ENCODE measurements at places on chromosomes 12 and 14. TPM values are rescaled to one million over a fixed set of nuclear protein-coding genes. Genes with fewer than 3 reads are reported as not detected.

- DNase-seq: no peak
- no peak overlapping the region for H3K27ac ChIP-seq
- peaks cover 19% of the 10 kb centered on the region for H3K27me3 ChIP-seq
- no peak overlapping the region for H3K4me3 ChIP-seq
Measured at GRCh38 chr14:54653712-54654469, 87.0 kb downstream of the SAMD4A start.

DNA sequence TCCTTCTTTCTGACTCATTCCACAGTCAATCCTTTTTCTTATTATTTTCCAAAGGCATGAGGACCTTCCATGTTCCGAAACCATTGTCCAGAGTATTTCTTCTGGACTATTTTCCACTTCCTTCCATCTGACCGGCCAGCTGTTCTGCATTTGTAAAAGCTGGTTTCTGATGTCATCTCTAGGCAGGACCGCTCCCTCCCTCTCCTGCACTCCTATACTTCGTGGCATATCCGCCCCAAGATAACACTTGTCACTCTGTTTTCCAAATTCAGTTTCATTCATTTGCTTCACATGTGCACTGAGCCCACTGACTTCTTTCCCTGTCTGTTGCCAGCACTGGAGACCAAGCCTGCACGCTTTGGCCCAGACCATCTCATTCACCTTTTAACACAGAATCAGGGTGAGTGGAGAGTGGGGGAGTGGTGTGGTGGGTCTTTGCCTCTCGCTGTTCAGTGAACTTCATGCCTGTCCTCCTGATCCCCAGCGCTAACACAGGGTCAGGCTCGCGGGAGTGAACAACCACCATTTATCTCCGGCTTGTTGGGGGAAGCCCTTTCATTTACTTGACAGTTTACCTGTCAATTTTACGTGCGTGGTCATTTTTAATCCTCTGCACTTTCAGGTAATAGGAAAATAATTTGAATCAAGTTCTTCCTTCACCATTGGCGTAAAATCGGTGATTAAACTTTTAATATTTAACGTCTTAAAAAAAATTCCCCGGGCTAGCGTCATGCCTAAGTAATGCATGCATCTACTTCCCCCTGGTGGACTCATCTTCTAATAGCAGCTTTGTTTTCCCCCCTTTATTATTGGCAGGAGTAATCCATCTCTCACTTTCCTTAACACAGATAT, 52.5 kb downstream of the C12orf75 start:
- H3K4me3 ChIP-seq: no peak overlapping the region
- no peak for DNase-seq
- H3K27me3 ChIP-seq: no peaks in the 10 kb centered on the region
- H3K36me3 ChIP-seq: no peaks in the 10 kb centered on the region
- no peak overlapping the region for H3K27ac ChIP-seq
- H3K4me1 ChIP-seq: no peaks in the 10 kb centered on the region

DNA sequence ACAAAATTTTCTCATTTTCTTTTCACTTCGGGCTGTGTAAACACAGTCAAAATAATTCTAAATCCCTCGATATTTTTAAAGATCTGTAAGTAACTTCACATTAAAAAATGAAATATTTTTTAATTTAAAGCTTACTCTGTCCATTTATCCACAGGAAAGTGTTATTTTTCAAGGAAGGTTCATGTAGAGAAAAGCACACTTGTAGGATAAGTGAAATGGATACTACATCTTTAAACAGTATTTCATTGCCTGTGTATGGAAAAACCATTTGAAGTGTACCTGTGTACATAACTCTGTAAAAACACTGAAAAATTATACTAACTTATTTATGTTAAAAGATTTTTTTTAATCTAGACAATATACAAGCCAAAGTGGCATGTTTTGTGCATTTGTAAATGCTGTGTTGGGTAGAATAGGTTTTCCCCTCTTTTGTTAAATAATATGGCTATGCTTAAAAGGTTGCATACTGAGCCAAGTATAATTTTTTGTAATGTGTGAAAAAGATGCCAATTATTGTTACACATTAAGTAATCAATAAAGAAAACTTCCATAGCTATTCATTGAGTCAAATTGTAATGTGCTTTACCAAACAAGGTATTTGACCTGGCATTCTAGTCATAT, 4.8 kb downstream of the CDKN1B start:
- peaks cover 82% of the 10 kb centered on the region for H3K36me3 ChIP-seq
- DNase-seq: no peak

Gene GPR132
- total RNA-seq: 51.2 TPM

- H3K27me3 ChIP-seq: peaks cover 56% of the 10 kb centered on the region
- H3K27ac ChIP-seq: no peak within 1 kb of the TSS
- H3K4me3 ChIP-seq: no peak within 1 kb of the TSS
- no peaks in the 10 kb centered on the region for H3K36me3 ChIP-seq
- no peak for DNase-seq
Measured at GRCh38 chr12:52320784-52321400, at the start of gene KRT83. Gene KRT83 (minus strand): TSS chr12:52321398. CDS start chr12:52321335, 63 bp downstream.

DNA sequence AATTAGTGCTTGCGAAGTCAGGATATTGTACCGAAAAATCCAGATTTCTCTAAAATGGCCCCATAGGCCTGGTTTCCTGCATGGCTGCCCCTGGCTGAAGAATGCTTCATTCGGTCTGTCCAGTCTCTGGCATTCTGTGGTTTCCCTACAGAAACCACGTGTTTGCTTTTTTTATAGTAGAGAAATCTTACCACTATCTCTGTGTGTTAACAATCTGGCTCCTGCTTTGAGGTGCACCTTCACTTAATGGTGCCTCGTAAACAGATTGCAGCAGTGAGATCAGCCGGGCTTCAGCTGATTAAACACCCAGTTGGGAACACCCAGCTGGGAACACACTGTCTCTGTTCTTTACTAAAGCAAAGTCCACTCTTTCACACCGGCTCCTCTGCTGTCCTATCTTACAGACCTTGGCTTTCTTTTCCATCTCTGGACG, 6.7 kb upstream of the DNAAF2 start:
- H3K4me1 ChIP-seq: peaks cover 30% of the 10 kb centered on the region
- no peak for DNase-seq
- no peaks in the 10 kb centered on the region for H3K27me3 ChIP-seq
- H3K4me3 ChIP-seq: no peak overlapping the region
- H3K36me3 ChIP-seq: peaks cover 43% of the 10 kb centered on the region

Gene SLC10A1
- not detected for total RNA-seq

DNA sequence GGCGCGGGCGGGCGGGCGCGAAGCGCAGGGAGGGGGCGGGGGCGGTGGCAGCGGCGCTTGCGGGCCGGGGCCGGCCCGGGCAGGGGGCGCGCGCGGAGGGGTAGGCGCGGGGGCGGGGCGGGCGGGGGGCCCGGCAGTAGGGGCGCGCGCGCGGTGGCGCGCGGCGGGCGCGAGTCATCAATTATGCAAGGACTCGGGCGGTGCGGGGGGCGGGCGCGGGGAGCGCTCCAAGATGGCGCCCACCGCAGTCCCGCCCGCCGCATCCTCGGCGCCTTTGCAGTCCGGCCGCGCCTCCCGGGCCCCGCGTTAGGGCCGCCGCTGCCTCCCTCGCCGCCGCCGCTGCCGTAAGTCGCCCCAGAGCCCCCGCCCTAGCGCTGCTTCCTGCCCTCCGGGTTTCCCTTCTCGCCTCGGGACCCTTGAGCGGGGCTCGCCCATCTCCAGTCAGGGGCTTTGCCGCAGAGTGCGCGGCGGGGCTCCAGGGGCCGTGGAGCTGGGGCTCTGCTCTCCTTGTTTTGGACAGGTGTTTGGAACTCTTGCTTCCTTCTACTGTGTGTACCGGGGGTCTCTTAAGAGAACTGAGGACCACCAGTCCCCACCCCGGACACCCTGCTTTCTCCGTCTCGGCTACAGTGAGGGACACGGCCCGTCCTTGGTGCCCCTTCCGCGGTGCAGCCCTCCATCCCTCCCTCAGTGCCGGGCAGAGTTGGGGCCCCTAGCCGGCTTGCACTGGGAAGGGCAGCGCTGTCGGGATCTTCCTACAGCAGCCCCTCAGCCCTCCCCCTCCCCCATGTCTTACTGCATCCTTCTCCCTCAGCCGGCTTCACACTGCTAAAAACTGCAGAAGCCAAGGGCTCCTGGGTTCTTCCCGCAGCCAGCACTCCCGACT, at the start of gene SCN8A:
Gene SCN8A, plus strand, starts transcription at position 218 of the 886 bp plus-strand sequence. CDS start 71,585 bp downstream, outside the sequence.
- H3K4me1 ChIP-seq: peaks cover 21% of the 10 kb centered on the region
- peak; percentile 43 for DNase-seq
- H3K27me3 ChIP-seq: peaks cover 58% of the 10 kb centered on the region
- peaks cover 4% of the 10 kb centered on the region for H3K36me3 ChIP-seq
- H3K27ac ChIP-seq: peak within 1 kb of the TSS; percentile 23

DNA sequence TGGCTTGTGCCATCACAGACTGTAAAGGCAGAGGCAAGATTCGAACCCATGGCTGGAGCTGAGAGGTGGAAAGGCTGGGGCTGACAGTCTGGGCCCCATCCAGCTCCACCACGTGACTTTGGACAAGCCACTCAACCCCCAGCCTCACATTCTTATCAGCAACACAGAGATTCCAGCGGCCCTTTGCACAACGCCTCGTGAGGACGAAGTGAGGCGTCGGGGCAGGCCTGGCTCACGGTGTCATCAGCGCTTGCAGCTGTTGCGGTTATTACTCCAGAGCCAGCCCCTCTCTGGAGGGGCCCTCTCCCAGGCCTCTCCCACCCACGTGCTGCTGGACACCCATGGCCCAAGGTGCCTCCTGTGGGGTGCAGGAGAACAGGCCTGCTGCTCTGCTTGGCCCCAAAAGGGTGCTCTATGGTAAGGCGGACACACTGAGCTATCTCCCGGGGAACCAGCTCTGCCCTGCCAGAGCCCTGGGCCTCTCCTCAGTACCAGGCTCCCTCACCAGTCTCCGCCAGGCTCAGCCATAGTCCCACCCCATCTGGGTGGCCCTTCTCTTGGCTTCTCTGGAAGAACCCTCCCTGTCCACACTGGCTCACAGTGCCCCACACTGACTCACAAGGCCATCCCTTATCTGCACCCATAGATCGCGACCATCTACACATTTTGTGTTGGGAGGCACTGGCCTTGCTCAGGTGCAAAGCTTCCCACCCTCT, 21.1 kb downstream of the CHGA start:
- H3K27me3 ChIP-seq: no peaks in the 10 kb centered on the region
- no peak for DNase-seq
- H3K27ac ChIP-seq: no peak overlapping the region
- no peaks in the 10 kb centered on the region for H3K4me1 ChIP-seq
- no peak overlapping the region for H3K4me3 ChIP-seq

DNA sequence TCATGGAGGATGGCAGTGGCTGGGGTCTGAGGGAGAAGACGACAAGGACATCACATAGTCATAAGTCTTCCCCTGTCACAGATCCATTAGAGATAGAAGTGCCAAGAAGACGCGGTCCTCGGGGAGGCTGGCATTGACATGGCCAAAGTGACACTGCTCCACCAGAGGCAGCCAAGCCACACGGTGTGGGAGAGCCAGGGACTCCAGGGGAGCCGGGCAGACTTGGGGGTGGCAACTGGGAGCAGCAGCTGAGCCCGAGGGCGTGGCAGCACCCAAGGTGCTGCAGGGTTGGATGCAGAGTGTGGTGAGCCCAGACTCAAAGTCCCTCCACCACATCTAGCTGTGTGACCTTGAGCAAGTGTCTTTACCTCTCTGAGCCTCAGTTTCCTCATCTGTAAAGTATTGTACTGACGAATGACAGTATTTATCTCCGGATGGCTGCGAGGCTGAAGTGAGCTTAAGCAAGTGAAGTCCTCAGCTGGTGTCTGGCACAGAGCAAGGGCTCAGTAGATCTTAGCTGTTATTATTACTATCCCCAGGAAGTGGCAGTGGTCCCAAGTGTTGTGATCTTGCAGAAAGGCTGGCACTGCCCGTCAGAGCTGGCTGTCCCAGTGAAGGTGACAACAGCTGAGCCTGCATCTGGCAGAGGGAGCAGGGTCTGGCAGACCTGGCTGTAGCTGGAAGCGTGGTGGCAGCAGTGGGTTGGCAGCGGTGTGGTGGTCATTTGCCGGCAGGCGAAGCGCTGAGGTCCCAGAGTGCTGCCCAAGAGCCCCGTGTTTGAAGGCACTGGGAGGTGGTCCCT, 54.9 kb downstream of the ZNF664 start:
- H3K4me1 ChIP-seq: no peaks in the 10 kb centered on the region
- H3K36me3 ChIP-seq: no peaks in the 10 kb centered on the region
- no peak overlapping the region for H3K27ac ChIP-seq
- no peak overlapping the region for H3K4me3 ChIP-seq
- H3K27me3 ChIP-seq: no peaks in the 10 kb centered on the region
